RPMI7951 (cell line): ENCODE measurements at places on chromosomes 4 and X.
A peak's percentile ranks its signal among the peaks of the same experiment; 100 is the strongest.

GRCh38 chr4:37132975-37133360 lies 111.6 kb upstream of the NWD2 start:
- DNase-seq, result no peak

- no peak for DNase-seq
Observed at GRCh38 chr4:15186149-15186548, 183.9 kb downstream of the CPEB2 start.

DNA sequence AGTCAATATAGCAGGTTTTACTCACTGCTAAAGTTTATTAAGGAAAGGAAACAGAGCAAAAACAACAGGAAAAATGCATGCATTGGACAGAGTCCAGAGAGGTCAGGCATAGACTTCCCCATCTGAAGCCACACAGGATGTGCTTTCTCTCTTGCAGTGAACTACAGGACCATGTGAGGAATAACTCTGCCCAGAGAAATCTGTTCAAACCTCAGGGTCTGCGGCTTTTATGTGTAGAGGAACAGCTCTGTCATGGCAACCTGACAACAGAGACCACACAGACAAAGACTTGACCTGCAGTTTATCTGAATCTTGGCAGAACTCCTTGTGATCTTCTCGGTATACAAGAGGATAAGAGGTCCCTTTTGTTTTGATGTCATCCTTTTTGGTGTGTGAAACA lies 46.3 kb upstream of the LONRF3 start:
- DNase-seq, result peak; percentile 5

DNA sequence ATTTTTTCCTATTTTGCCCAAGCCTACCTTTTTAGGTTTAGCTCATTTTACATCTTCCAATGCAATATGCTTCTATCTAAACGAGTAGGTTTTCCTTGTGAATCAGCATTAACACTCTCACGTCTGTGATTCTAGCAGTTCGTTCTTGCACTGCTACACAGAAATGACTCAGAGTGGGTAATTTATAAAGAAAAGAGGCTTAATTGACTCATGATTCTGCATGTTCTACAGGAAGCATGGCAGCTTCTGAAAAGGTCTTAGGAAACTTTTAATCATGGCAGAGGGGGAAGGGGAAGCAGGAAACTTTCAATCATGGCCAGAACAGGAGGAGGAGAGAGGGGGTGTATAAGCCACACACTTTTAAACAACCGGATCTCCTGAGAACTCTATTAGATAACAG lies 44.9 kb downstream of the SPANXN1 start:
- DNase-seq, result no peak

DNA sequence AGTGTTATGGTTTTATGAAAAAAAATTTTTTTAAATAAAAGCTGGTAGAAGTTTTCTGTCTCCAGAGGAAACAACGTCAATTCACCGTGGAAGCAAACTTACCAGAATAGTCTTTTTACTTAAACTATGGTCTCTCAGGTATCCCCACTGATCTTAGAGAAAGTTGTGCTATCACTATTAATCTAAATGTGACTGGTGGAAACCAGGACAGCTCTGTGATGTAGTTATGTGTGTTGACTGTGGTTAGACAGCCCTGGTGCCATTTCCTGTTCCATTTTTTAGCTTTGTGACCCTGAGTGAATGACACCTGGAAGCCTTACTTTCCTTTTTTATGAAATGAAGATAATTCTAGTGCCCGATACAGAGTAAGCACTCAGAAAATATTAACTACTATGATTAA lies 111.8 kb upstream of the HUWE1 start:
- no peak for DNase-seq

DNA sequence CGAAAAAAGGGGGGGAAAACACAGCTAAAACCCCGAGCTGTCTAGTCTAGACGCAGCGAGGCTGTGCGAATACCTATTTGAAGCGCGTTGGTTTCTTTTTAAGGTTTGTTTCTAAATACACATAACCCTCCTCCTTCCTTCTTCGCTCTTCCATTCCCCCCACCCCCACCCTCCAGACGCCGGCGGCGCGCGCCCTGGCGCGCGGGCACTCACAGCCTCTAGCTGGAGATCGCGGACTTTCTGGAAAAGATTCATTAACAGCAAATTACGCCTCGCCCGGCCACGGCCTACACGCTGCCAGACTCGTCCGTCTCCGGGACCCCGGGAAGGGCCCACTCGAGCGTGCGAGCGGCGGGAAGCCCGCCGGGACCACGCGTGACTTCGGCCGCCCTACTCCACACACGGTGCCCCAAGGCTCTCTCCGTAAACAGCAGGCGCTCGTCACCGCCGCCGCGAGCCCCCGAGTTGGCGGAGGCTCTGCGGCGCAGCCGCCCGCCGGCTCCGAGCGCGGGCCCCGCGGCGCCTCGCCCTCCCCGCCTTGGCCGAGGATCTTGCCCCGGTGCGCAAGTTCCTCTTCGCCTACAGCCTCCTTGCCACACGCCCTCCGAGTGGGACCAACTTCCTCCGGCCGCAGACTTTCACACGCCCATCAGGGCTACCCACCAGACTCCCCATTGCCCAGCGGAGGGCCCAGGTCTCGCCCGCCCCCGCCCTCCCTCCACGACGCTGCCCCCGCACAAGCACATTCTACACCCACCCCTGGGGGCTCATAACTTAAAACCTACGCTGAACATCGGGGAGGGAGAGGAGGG lies 2.0 kb downstream of the BCOR start:
- DNase-seq, result peak; percentile 39

GRCh38 chrX:130028196-130028595 lies 45.8 kb downstream of the BCORL1 start:
- DNase-seq, result peak; percentile 9

GRCh38 chrX:134981910-134982309 lies 8.9 kb upstream of the SMIM10 start:
- DNase-seq, result no peak

DNA sequence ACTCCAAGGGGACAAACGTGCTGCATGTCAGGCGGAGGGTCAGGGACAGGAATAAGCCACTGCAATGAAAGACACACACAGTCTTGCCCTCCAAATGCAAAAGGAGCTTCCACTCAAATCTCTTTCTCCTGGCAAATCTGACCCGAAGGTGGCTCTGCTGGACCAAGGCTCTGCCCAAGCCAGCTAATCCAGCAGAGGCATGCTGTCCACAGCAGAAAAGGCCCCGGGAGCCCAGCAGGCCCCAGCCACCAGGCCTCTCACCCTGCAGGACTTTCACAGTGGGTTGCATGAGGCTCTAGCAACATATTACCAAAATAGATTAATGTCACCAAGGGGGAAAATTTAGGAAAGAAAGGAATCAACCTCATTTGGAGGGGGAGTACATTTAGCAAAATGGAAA lies 628.6 kb downstream of the BCOR start:
- DNase-seq, result no peak

DNA sequence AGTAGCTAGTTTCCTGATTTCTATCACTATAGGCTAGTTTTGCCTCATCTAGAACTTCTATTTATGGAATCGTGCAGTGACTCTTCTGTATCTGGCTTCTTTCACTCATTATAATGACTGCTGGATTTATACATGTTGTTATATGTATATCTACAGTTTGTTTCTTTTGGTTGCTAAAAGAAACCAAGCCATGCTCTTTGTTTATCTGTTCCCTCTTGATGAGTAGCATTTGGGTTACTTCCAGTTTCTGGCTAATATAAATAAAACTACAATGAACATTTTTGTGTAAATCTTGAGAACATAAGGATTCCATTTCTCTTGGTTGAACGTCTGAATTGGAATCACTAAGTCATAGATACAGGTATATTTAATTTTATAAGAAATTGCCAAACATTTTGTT lies 73.9 kb downstream of the ARHGAP24 start:
- DNase-seq, result no peak
